Gastroesophageal sphincter (tissue), 4 donors: ENCODE measurements at places on chromosomes 2 and 18. TPM values are rescaled to one million over a fixed set of nuclear protein-coding genes. Genes with fewer than 3 reads are reported as not detected.

Gene ALPG
- not detected for total RNA-seq

Gene DQX1
- total RNA-seq = not detected

Gene DAW1
- total RNA-seq = not detected

Gene LTBP1
- total RNA-seq = 447 TPM

Gene PLCD4
- total RNA-seq = 14.2 TPM

Gene SNORC
- total RNA-seq = 0.54 TPM

Gene PSTPIP2
- 7.9 TPM for total RNA-seq

Gene UGT1A6
- 0.58 TPM for total RNA-seq

Gene ALPP
- not detected for total RNA-seq

Gene STARD6
- total RNA-seq = not detected

Gene LYPD1
- total RNA-seq = 4.2 TPM

Gene ZDBF2
- total RNA-seq = 19.9 TPM

Gene UGT1A9
- not detected for total RNA-seq

Gene TDRD15
- total RNA-seq = not detected

Gene CD8A
- 1.8 TPM for total RNA-seq

Gene CRYGD
- total RNA-seq = not detected

Gene SRD5A2
- not detected for total RNA-seq

Gene ATP6V1B1
- not detected for total RNA-seq

Gene DTNA
- total RNA-seq = 218 TPM

Gene TAF4B
- total RNA-seq = 8.9 TPM

Gene AFG3L2
- total RNA-seq = 38.4 TPM

Gene IWS1
- total RNA-seq = 37.3 TPM
